H1 (cell line): ENCODE measurements at places on chromosomes 13 and 19. TPM values are rescaled to one million over a fixed set of nuclear protein-coding genes. Genes with fewer than 3 reads are reported as not detected.
A peak's percentile ranks its signal among the peaks of the same experiment; 100 is the strongest.

DNA sequence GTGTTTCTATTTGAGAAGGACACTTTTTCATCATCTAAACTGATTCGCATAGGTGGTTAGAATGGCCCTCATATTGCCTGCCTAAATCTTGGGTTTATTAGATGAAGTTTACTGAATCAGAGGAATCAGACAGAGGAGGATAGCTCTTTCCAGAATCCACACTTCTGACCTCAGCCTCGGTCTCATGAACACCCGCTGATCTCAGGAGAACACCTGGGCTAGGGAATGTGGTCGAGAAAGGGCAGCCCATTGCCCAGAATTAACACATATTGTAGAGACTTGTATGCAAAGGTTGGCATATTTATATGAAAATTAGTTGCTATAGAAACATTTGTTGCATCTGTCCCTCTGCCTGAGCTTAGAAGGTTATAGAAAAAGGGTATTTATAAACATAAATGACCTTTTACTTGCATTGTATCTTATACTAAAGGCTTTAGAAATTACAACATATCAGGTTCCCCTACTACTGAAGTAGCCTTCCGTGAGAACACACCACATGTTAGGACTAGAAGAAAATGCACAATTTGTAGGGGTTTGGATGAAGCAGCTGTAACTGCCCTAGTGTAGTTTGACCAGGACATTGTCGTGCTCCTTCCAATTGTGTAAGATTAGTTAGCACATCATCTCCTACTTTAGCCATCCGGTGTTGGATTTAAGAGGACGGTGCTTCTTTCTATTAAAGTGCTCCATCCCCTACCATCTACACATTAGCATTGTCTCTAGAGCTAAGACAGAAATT is 103.8 kb downstream of the TNFRSF19 start:
- no peaks in the 10 kb centered on the region for H3K4me1 ChIP-seq
- no peaks in the 10 kb centered on the region for H3K27me3 ChIP-seq
- no peak overlapping the region for H3K27ac ChIP-seq
- H3K4me3 ChIP-seq = no peak overlapping the region
- DNase-seq = no peak
- peaks cover 10% of the 10 kb centered on the region; the same call in 1 of the 2 replicates for H3K36me3 ChIP-seq

GRCh38 chr19:38769635-38770211 is 3.6 kb downstream of the LGALS7 start:
- DNase-seq = peak; percentile 93
- no peak overlapping the region for H3K27ac ChIP-seq
- no peaks in the 10 kb centered on the region; the same call in 1 of the 2 replicates for H3K27me3 ChIP-seq
- H3K4me1 ChIP-seq = no peaks in the 10 kb centered on the region

- no peaks in the 10 kb centered on the region for H3K27me3 ChIP-seq
- no peak overlapping the region for H3K4me3 ChIP-seq
- DNase-seq = peak; percentile 2
- H3K36me3 ChIP-seq = no peaks in the 10 kb centered on the region
- H3K4me1 ChIP-seq = no peaks in the 10 kb centered on the region
- H3K27ac ChIP-seq = no peak overlapping the region
Observed at GRCh38 chr13:92719868-92720267, 506.7 kb upstream of the GPC6 start.

The ZNF155 gene
- total RNA-seq = 8.6 and 9.0 TPM in 2 replicates

GRCh38 chr13:97058391-97058790 is 64.1 kb upstream of the OXGR1 start:
- no peaks in the 10 kb centered on the region for H3K4me1 ChIP-seq
- no peaks in the 10 kb centered on the region for H3K36me3 ChIP-seq
- H3K4me3 ChIP-seq = no peak overlapping the region

DNA sequence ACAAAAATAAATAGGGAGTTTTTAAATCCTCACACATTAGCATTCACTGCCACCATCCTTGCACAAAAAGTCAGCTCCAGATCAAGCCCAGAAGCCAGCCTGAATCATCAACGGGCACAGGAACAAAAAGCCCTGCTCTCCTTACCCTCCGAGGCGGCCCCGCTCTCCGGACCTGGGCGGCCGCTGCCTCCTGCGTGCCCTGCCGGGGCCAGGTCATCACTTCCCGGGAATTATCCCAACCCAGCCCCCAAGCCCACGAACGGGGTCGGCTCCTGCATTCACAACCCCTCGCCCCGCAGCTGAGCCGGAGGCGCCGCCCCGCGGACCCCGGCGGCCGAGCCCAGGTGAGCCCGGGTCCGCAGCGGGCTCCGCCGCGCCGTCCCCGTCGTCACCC is 754 bp downstream of the DNAJB1 start:
- peaks cover 10% of the 10 kb centered on the region for H3K36me3 ChIP-seq
- H3K27me3 ChIP-seq = no peaks in the 10 kb centered on the region
- H3K4me3 ChIP-seq = peak overlapping the region; percentile 76
- 0 out of 2 replicates have a peak, but pooled peaks cover 6% of the 10 kb centered on the region for H3K4me1 ChIP-seq

- H3K36me3 ChIP-seq = no peaks in the 10 kb centered on the region
- no peaks in the 10 kb centered on the region for H3K4me1 ChIP-seq
- no peak overlapping the region for H3K4me3 ChIP-seq
- H3K27ac ChIP-seq = no peak overlapping the region
- no peaks in the 10 kb centered on the region for H3K27me3 ChIP-seq
- no peak for DNase-seq
Observed at GRCh38 chr13:99009987-99010551, 32.2 kb upstream of the DOCK9 start.

The LRRC4B gene
- 11.5 and 13.4 TPM in 2 replicates for total RNA-seq

- no peak for DNase-seq
- no peak overlapping the region for H3K27ac ChIP-seq
- H3K4me1 ChIP-seq = no peaks in the 10 kb centered on the region
- H3K4me3 ChIP-seq = no peak overlapping the region
Observed at GRCh38 chr19:8877854-8878705, 45.9 kb downstream of the MBD3L1 start.

DNA sequence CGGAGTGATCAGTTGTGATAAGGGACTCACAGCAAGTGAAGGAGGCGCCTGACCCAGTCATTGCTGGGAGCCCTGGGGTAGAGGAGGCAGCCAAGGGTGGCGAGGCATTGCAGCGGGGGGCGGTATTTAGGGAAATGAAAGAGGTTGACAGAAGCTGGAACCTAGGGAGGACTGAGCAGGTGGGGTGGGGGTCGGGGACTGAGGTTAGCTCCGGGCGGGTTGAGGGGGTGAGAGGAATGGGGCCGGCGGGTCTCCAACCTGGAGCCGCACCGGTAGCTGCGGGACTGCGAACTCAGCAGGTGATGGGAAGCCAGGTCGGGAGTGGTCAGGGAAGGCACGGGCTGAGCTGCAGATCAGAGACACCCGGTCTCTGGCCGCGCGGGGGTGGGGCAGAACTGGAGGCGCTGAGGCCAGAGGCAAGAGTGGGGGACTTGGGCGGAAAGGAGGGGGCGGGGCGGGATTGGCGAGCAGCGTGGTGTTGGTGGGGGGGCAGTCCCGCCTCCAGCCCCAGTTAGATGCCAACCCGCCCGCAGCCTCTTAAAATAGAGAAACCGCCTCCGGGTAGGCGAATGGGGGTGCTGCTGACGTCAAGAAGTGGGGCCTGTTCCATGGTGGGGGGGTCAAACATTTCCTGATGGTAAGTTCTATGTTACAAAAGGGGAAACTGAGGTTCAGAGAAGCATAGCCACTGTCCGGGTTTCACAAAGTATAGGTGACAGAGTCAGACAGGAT is 1.5 kb downstream of the MAST3 start:
- H3K36me3 ChIP-seq = no peaks in the 10 kb centered on the region
- H3K27me3 ChIP-seq = peaks cover 5% of the 10 kb centered on the region; the same call in 1 of the 2 replicates
- H3K4me1 ChIP-seq = peaks cover 8% of the 10 kb centered on the region
- no peak overlapping the region for H3K27ac ChIP-seq
- H3K4me3 ChIP-seq = no peak overlapping the region

The B3GNT8 gene
- 0.86 and 1.6 TPM in 2 replicates for total RNA-seq

The IGLON5 gene
- total RNA-seq = 31.8 and 34.1 TPM in 2 replicates

DNA sequence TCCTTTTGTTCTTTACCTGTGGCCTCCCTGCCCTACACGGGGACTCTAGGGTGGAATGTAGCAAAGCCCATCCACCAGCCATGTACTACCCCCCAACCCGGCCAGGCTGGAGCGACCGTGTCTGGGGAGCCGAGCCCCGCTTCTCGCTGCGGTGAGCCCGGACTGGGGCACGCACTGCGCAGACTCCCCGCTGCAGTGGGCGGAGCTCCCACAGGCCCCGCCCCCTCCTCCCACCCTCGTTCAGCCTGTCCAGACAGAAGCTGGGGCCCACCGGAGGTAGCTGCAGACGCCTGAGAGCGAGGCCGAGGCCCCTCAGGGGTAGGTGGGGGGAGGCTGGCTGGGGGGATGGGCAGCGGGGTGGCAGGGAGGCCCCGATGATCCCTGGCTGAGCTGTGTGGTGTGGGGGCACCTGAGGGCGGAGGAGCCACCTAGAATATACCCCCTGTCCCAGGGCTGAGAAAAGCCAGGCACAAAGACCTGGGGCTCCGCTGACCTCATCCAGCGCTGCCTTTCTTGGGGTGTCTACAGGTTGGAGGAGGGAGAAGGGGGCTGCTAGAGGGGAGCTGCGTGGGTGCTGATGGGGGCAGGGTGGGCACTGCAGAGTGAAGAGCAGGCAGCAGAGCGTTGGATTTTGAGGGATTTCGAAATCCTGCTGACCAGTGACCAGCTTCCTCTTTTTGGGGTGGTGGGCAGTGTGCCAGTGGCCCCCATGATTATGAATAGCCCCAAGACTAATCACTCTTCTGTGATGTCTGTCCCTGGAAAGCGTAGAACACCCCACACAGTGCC is 17.3 kb downstream of the PLD3 start:
- H3K36me3 ChIP-seq = peaks cover 7% of the 10 kb centered on the region; the same call in 1 of the 2 replicates
- H3K4me1 ChIP-seq = peaks cover 16% of the 10 kb centered on the region
- H3K27ac ChIP-seq = 0 out of 2 replicates have a peak overlapping the region, but pooled peaks have one; percentile 5
- no peaks in the 10 kb centered on the region for H3K27me3 ChIP-seq
- peak; percentile 86 for DNase-seq

The ZNF432 gene
- total RNA-seq = 7.1 and 8.3 TPM in 2 replicates

- no peak overlapping the region for H3K4me3 ChIP-seq
- no peaks in the 10 kb centered on the region for H3K36me3 ChIP-seq
- H3K4me1 ChIP-seq = no peaks in the 10 kb centered on the region
- H3K27ac ChIP-seq = no peak overlapping the region
- DNase-seq = no peak
- H3K27me3 ChIP-seq = no peaks in the 10 kb centered on the region
Observed at GRCh38 chr13:101035119-101035620, 360.6 kb upstream of the TMTC4 start.

The DDA1 gene
- 34.5 and 35.9 TPM in 2 replicates for total RNA-seq

DNA sequence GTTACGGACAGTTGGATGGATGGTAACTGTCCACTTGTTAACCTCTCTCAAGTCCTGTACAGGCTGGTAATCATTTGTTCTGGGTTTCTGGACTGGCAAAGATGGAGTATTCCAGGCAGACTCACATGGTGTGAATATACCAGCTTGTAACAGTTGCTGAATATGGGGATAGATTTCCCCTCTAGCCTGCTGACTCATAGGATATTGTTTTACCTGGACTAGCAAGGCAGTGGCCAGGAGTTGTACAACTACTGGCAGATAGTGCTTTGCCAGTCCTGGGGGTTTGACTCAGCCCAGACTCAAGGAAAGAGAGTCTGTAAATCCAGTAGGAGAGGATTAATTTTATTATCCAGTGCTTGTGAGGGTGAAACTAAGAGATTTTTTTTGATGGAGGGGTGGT is 74.0 kb downstream of the ZNF100 start:
- H3K4me1 ChIP-seq = peaks cover 5% of the 10 kb centered on the region
- no peaks in the 10 kb centered on the region for H3K27me3 ChIP-seq
- no peak for DNase-seq
- H3K36me3 ChIP-seq = no peaks in the 10 kb centered on the region
- no peak overlapping the region for H3K4me3 ChIP-seq

DNA sequence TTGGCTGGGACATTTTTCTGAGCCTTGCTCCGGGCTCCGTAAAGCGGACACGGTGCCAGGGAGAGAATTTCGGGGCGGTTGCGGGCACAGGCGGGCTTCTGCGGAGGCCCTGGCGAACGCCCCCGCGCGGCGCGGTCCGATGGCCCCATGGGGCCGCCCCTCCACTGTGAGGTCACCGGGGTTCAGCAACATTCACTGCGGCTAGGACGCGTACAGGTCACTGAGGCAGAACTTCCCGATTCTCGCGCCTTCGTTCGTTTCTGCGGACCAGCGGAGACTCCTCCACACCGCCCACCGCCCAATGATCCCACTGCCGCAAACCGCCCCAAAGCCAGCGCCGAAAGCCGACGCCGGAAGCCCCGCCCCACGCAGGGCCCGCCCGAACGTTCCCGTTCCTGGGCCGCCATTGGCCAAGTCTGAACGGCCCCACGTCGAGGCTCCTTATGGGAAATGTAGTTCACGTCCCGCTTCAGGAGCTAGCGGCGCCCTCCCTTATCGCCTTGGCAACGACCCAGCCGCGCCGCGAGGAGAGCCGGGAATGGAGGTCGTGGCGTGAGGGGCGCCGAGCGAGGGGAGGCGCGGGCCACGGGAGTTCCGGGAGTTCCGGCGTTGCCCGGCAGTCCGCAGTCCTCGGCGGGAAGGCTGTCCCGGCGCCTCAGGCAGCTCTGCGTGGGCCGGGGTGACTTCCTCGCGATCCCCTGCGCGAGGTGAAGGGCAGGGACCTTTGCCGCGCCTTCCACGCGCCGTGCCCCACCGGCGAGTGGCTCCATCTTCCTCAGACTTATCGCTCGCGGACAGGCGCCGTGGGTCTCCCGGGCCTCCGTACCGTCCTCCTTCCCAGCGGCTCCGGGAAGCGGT is at the start of gene ZNF584:
ZNF584 (plus strand) TSS at position 498 of the 858 bp plus-strand sequence. CDS start 499 bp downstream, outside the sequence.
- no peaks in the 10 kb centered on the region for H3K27me3 ChIP-seq
- no peaks in the 10 kb centered on the region for H3K36me3 ChIP-seq
- H3K27ac ChIP-seq = peak within 1 kb of the TSS; percentile 54; the same call in 1 of the 2 replicates
- peak within 1 kb of the TSS; percentile 79 for H3K4me3 ChIP-seq
- H3K4me1 ChIP-seq = peaks cover 9% of the 10 kb centered on the region

- DNase-seq = no peak
- H3K36me3 ChIP-seq = peaks cover 4% of the 10 kb centered on the region; the same call in 1 of the 2 replicates
- H3K4me3 ChIP-seq = no peak overlapping the region
- H3K27ac ChIP-seq = no peak overlapping the region
- no peaks in the 10 kb centered on the region for H3K27me3 ChIP-seq
Observed at GRCh38 chr19:3766520-3766919, 4.0 kb downstream of the MRPL54 start.

- no peak overlapping the region for H3K4me3 ChIP-seq
- DNase-seq = no peak
- H3K36me3 ChIP-seq = peaks cover 17% of the 10 kb centered on the region
Observed at GRCh38 chr13:98473788-98474144, 103.1 kb downstream of the STK24 start.

DNA sequence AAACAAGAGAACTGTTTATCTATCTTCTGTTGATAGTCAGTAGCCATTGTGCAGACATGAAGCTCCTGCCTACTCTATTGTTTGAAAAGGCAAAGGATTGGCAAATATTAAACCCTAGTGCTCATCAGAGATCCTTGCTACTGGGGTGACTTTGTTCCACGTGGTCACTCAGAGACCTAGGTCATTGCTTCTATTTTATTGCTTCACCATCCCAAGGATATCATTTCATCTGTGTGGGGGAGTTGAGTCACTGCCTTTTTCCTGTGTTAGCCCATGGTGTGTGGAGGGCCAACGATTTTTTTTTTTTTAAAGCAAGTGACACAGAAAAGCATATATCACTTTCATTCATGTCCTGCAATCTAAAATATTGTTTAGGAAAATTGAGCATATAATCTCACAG is 254.1 kb upstream of the RXFP2 start:
- no peak overlapping the region for H3K4me3 ChIP-seq
- H3K4me1 ChIP-seq = no peaks in the 10 kb centered on the region
- no peak for DNase-seq
- H3K27ac ChIP-seq = no peak overlapping the region
- no peaks in the 10 kb centered on the region for H3K36me3 ChIP-seq
